ENCODE measurements at places on chromosomes 1 and 21.

DNA sequence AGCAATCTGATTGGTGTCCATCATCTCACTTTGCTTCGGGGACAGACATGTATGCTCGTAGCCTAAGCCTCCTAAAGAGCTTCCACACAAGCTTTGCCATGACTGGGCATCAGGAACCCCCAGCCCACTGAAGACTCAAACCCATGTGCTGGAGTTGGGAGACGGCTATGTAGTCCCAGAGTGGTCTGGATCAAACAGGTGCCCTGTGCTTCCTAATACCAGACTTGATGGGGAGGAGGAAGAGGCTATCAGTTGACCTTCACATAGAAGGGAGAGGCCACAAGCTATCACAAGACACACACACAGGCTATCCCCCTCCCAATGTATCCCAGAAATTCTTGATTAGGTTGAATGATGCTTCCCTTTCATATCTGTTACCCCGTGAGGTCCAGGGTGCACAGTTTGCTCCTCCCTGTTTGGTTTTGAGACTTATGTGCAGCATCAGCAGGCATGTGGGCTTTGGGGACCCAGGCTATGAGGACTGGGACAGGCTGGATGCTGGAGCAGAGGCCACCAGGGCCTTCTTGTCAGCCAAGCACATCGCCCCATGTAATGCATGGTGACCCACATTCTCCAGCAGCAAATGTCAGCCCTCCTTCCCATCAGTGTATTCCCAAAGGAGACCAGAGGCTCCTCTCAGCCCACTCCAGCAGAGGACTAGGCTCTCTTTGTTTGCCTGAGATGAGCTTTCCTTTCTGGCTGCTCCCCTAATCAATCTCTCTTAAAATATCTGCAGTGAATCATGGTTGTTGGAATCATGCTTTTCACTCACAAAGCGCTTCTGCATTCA lies 159.8 kb downstream of the GRIK3 start:
- DNase-seq = no peak

- no peak for DNase-seq
Measured at GRCh38 chr1:27666791-27667254, 5.2 kb downstream of the IFI6 start.

GRCh38 chr1:43524804-43525203 lies 5.9 kb upstream of the PTPRF start:
- no peak for DNase-seq

- DNase-seq = no peak
Measured at GRCh38 chr1:119773711-119774241, 5.1 kb upstream of the HMGCS2 start.

DNA sequence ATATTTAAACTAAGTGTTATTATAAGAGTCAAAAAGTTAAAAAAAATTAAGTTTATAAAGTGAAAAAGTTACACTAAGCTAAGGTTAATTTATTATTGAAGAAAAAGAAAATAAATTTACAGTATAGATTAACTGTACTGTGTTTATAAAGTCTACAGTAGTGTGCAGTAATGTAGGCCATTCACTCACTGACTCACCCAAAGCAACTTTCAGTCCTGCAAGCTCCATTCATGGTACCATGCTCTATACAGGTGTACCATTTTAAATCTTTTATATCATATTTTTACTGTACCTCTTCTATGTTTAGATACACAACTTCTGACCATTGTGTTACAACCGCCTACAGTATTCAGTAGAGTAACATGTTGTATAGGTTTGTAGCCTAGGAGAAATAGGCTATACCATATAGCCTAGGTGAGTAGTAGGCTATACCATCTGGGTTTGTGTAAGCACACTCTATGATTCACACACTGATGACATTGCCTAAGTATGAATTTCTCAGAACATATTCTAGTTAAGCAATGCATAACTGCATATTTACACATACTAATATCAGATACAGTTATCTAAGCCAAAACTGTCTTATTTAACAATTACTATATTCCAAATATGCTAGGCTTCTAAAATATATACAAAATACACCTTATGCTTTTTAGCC lies 80.6 kb upstream of the GFI1 start:
- no peak for DNase-seq

DNA sequence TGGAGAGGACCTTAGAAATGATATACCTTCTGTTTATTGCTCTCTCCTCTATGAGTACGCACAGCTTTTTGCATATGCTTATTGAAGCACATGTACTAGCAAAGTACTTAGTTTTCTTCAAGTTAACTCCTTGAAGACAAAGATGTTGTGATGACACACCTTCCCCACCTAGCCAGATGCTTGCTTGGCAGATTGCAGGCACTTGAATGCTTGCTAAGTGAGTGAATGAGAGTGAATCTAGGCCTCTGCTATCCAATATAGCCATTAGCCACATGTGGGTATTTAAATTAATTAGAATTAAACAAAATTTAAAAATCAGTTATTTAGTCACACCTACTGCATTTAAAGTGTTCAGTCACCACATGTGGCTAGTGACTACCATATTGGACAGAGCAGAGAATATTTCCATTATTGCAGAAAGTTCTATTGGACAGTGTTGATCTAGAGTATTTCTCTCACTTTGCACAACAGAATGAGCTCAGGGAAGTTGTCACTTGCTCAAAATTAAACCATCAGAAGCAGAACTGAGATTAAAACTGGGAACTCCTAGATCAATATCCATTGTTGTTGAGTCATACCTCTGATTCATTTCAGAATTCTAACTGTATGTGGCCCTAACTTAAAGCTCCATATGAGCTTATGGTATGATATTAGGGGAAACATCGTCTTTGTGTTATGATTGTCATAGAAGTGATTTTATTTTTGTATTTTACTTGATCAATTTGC lies 8.6 kb upstream of the EEIG2 start:
- DNase-seq = no peak

GRCh38 chr1:150068109-150068435 lies 496 bp downstream of the VPS45 start:
- DNase-seq = no peak

DNA sequence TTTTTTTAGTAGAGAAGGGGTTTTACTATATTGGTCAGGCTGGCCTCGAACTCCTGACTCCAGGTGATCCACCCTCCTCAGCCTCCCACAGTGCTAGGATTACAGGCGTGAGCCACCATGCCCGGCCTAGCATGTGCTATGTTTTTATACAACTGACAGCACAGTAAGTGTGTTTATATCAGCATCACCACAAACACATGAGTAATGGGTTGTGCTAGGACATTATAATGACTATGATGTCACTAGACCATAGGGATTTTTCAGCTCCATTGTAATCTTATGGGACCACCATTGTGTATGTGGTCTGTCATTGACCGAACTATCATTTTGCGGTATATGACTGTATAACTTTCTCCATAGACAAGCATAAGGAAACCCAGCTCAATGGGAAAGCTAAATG lies 6.3 kb downstream of the LEFTY2 start:
- no peak for DNase-seq

DNA sequence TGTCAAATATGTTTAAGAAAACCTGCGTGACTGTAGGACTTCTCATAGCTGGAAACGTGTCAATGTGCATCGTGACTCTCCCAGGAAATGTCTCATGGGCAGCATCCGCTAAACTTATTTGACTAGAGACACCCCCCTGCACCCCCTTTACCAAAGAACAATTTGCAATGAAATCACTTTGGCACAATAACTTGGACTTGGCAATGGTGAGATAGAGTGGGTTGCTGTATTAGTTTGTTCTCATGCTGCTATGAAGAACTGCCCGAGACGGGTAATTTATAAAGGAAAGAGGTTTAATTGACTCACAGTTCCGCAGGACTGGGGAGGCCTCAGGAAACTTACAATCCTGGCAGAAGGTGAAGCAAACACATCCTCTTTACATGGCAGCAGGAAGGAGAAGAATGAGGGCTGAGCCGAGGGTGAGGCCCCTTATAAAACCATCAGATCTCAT lies 13.8 kb downstream of the CLDN14 start:
- DNase-seq = no peak

- DNase-seq = no peak
Measured at GRCh38 chr1:83632906-83633305, 366.0 kb downstream of the TTLL7 start.

DNA sequence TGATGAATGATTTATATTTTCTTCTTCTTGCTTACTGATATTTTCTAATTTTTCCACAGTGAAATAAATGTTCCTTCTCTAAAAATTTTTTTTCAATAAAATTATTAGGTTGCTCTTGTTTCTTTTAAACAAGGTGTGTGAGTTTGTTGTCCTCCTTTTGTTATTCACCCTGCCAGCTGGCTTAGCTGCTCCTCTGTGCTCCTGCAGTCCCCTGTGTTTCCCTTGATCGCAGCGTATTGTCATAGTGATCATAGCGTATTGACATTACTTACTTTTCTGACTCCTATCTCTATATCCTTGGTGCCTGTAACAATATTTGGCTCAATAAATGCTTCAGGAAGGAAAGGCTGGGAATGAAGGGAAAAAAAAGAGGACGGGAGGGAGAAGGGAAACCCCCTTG lies 24.9 kb upstream of the PODN start:
- no peak for DNase-seq

GRCh38 chr1:233412812-233413211 lies 85.3 kb downstream of the MAP3K21 start:
- no peak for DNase-seq

- DNase-seq = no peak
Measured at GRCh38 chr1:118136187-118136941, 48.7 kb downstream of the SPAG17 start.

- no peak for DNase-seq
Measured at GRCh38 chr1:198444792-198445191, 95.7 kb downstream of the ATP6V1G3 start.

GRCh38 chr1:200422211-200422610 lies 12.4 kb upstream of the ZNF281 start:
- DNase-seq = no peak

- no peak for DNase-seq
Measured at GRCh38 chr1:43329995-43330751, 7.4 kb upstream of the MPL start.

GRCh38 chr1:85148524-85149250 lies 52.1 kb downstream of the SYDE2 start:
- no peak for DNase-seq

GRCh38 chr1:92655197-92655801 lies 129.6 kb downstream of the EVI5 start:
- DNase-seq = no peak

DNA sequence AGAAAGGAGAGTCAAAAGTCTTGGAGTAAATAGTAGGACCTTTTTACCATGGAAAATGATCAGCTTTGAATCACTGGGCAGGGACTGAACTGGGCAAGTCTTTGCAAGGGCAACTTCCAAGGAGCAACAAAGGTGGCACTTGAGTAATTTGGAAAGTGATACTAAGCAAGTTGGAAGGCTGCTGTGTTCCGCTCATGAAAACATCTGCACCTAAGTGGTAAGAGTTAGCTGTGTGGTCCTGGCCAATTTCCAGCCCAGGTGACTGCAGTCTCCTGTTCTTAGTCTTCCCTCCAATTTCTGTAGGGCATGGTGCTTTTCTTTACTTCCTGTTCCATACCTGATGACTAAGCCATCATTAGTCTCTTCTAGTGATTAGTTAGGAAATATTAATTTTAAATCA lies 35.5 kb upstream of the PRDM2 start:
- DNase-seq = no peak

- no peak for DNase-seq
Measured at GRCh38 chr1:241156231-241156965, 200.6 kb downstream of the RGS7 start.

DNA sequence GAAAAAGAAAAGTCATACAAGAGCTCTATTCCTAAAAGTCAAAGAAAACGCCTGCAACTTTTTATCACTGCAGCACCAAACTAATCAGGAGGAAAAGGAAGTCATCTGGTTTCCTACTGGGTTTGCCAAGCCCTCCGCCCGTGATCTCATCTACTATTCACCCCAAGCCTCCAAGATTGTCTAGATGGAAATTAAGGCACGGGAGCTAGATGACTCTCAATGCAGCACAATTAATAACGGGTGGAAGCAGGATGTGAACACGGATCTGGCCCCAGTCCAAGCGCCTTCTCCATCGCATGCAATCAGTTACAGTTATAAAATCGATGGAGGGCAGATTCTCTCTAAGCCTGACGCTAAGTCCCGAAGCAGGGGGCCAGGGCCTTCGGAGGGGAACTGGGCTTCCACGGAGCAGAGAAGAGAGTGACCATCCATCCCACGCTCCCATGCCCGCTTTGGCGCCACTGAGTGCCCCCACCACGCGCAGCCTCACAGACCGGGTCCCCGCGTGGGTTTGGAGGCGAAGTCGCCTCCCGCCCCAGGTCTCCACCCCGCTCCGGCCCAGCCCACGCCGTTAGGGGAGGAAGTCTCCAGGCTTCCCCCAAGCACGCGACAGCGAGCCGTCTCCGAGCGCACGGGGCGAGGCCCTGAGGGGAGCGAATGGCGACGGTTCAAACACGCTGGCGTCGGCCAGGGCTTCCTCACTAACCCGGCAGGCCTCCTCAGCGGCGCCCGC lies 1.8 kb downstream of the HSF2BP start:
- no peak for DNase-seq

DNA sequence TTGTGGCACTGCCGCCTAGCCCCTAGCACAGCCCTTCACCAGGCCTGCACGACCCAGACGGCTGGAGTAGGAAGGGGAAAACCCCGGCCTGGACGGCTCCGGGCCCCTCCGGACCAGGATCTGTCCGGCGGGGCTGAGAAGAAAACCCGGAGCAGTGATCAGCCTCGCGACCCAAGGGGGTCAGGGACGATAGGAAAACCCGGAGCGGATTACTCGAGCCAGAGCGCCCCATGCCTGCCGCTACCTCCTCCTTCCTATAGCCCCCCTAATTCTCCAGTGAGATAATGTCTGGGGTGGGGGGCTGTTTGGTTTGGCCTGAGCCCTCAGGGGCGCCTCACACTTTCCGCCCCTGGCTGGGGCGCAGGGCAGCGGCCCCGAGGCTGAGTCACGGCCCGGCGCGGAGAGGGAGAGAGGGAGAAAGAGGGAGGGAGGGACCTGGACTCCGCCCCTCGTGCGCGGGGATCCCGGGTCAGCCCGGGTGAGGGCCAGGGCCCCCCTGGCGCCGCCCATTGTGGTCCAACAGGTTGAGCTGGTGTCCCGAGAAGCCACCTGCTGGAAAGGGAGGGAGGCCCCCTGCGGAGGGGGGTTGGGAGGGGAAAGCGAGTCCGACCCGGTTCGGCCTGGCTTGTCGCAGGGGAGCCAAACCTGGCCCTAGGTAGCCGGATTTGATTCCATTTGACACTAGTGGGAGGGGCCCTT lies 1.7 kb upstream of the ZBTB7B start:
- DNase-seq = peak; percentile 79

DNA sequence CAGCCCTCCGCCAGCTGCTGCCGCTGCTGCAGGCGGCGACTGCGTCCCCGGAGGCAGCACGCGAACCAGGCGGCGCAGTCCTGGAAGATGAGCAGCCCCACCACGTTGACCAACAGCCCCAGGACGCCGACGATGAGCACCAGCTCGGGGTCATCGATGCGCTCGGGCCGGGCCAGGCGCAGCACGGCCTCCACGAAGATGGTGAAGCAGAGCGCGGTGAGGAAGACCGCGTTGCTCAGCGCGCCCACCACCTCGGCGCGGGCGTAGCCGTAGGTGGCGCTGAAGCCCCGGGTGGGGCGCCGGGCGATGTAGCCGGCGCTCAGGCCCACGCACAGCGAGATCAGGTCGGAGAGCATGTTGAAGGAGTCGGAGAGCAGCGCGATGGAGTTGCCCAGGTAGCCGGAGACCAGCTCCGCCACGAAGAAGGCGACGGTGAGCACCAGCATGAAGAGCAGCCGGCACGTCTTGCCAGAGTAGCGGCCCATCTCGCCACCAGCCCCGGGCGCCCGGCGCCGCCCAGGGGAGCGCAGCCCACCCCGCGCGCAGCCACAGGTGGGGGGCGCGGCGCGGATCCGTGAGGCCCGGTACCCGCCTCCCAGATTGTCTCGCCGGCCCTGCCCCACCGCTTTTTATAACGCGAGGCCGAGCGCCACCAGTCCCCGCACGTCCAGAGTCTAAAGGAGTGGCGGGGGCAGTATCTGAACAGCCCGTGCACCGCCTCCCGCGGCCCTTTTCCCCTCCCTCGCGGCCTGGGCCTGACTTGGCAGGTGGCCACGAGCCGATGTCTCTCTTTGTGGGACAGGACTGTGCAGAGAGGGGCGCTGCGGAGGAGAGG lies at the start of gene SLC30A10:
Gene SLC30A10 (minus strand): TSS at position 602 of the 835 bp plus-strand sequence. CDS start 117 bp downstream, at position 485.
- no peak for DNase-seq
